ENCODE measurements at places on chromosomes 13 and 19.

DNA sequence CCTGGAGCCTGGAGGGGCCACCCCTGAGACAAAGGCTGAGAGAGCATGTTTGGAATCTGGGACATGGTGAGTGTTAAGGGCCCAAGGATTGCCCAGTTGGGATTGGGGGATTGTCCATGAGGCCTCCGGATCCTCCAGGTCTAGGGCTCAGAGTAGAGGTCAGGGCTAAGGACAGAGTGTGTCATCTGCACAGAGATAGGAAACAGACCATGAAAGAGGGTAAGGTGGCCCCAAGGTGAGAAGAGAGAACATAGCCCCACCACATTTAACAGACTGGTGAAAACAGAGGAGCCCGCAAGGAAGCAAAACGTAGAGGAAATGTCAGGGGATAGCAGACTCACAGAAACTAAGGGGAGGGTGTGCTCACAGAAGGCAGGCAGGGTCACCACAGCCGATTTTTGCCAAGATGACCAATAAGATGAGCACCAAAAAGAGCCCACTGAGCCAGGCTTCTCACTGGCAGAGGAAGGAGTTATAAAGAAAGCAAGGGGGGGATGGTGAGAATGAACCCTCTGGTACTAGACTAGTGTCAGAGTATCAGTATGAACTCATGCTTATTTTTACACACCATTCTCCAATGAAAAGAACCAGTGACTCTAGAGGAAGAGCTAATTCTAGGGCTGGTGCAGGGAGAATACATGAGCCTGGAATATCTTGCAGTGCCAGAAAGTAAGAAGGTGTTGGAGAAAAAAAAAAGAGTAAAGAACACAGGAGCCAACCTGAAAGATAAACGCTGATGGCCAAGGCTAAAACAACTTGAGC lies 17.5 kb downstream of the DYRK1B start:
- peak; percentile 24 for DNase-seq

DNA sequence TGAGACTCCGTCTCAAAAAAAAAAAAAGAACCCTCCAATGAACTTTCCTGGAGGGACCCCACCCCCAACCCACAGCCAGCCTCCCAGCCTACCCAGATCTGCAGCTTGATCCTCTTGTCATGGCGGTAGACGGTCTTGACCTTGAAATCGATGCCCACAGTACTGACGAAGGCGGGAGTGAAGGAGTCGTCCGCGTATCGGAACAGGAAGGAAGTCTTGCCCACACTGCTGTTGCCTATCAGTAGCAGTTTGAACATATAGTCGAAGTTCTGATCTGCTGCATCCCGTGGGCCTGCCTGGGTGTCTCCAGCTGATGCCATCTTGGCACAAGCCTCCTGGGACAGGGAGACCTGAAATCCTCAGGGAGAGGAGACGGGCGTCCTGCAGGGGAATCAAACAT lies 2.4 kb downstream of the RAB3D start:
- DNase-seq: no peak

DNA sequence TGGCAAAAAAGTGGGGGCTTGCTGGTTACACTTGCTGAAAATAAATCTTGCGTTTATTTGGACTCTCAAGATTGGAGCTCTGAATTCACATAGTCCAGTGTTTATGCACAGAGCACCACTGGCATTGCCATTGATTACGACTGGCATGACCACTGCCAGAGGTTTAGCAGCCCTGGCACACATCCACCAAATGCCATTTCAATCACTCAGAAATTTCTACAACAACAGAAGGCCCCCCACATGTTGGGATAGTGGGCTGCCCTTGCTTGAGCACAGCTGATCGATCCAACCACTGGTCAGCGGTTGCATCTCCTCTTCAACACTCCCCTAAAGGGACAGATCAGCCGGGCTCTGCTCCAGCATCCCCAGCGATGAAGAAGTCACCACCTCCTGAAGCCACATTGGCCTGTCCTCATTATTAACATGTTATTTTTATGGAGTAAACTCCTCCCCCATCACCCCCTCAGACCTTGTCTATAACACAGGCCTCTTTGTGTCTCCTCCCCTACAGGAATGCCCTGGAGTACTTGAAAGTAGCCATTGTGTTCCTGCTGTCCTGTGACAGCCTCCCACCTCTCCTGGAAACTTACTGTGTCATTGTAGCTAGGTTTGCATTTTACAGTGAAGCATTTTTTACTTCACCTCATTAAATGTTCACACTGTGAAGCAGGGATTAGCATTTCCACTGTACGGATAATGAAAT lies 51.3 kb downstream of the CDADC1 start:
- DNase-seq: no peak

GRCh38 chr19:40396886-40397567 lies 7.0 kb upstream of the HIPK4 start:
- no peak for DNase-seq

GRCh38 chr13:36918246-36919131 lies 1.5 kb downstream of the SMAD9 start:
- DNase-seq: no peak

- no peak for DNase-seq
Observed at GRCh38 chr19:44698492-44699201, at the start of gene CEACAM16. TSS of gene CEACAM16 (plus strand) at chr19:44699151. CDS start at chr19:44701457, 2,306 bp downstream.

DNA sequence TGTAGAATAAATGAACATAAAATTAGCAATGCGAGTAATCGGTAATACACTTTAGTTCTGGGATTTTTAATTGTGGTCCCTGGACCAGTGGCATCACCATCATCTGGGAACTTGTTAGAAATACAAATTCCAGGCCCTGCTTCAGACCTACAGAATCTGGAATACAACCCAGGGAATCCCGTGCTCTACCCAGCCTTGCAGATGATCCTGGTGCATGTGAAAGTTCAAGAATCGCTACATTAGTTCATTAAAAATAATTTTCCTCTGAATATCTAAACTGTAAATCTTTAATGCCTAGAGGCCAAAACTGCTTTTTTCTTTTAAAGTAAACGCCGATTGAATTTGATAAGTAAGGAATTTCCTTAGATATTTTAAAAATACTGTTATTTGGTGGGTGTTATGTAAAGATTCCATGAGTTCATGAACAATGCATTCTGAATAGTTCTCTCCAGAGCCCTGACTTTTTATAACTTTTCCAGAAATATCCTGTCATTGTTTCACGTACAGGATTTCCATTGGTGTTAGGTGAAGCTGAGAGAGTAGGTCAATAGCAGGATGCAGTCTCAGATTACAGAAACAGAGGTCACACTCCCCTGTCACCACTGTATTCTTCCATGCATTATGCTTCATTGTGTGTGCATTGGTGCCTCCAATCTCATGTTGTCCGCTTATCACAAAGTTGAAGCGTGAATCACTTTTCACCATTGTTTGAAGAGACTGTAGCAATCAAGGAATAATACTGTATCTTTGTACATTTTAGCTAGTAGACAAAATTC lies 596.5 kb upstream of the KLF12 start:
- no peak for DNase-seq

GRCh38 chr13:25042151-25042865 lies 53.6 kb upstream of the PABPC3 start:
- no peak for DNase-seq

DNA sequence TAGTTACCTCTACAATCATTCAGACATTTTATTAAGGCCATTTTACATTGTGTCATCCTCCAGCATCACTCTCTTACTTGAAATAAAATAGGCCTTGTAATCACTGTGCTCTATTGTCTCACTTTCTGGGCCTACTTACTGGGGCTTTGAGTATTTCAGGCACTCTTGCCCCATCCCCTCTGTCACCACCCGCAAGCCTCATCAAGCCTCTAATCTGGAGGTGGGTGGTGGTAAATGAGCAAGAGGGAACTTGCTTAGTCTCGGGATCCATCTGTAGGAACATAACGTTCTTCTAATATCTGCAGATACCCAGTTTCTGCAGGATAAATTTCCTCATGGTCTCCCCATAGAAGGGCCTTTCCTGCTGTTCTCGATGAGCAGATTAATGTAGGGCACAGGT lies 19.4 kb upstream of the GPR18 start:
- no peak for DNase-seq

DNA sequence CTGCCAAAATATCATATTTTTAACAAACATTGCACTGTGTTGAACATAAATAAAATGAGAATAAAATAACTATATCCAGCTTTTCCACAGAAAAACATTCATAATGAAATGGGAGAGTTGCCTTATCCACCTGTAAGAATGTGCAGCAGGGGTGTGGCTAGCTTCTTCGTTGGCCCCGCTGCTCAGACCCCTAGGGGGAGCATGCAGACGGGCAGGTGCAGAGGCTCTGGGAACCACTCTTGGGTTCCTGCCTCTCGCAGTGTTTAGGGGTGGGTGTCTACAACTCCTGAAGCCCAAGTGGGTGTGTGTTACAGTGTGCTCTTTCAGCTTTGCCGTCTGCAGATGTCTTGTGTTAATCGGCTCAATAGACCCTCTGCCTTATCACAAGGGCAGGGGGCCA lies 121.7 kb downstream of the SLITRK5 start:
- no peak for DNase-seq

- DNase-seq: no peak
Observed at GRCh38 chr13:35838356-35838755, 292.8 kb downstream of the DCLK1 start.

DNA sequence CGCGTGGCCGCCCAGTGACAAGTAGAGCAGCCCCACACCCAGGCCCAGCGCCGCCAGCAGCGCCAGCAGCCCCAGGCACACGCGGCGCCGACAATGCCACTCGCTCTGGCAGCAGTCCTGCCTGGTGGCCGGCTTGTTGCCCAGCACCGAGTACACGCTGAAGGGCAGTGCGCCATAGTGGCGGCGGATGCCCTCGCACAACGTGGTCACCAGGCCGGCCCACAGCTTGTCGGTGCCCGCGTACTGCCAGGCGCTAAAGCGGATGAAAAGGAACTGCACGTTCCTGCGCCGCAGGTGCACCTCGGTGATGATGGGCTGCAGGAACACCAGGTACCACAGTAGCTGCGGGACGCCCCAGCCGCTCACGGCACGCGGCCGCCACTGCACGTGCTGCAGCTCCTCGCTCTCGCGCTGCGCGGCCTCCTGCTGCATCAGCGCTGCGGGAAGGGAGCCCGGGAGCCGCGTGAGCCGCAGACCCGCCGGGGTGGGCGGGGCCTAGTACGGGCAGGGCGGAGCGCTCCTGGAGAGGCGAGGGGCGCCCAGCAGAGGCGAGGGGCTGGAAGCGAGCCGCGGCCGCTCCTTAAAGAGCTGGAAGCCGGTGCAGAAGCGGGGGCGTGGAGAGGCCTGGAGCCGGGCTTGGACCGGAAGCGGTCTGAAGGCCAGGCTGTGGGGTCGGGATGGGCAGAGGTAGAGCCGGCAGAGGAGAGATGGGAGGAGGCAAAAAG lies 7.3 kb downstream of the NKPD1 start:
- DNase-seq: peak; percentile 17

DNA sequence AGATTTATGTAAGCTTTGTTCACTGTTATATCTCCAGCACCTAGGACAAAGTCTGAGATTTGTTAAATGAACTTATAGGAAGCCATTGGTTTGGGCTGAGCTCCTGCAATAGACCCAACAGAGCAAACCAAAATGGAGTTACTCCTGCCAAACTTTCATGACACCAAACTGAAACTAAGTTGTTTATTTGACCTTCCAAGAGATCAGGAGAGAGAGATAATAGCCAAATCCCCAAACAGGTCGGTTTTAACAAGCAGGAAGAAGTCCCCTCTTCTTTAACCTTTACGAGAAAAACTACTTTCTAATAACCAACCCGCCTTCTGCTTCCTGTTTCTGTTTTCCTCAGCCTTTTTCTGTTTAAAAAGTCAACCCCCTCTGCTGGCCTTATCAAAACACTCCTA lies 54.9 kb upstream of the ATP12A start:
- DNase-seq: no peak

DNA sequence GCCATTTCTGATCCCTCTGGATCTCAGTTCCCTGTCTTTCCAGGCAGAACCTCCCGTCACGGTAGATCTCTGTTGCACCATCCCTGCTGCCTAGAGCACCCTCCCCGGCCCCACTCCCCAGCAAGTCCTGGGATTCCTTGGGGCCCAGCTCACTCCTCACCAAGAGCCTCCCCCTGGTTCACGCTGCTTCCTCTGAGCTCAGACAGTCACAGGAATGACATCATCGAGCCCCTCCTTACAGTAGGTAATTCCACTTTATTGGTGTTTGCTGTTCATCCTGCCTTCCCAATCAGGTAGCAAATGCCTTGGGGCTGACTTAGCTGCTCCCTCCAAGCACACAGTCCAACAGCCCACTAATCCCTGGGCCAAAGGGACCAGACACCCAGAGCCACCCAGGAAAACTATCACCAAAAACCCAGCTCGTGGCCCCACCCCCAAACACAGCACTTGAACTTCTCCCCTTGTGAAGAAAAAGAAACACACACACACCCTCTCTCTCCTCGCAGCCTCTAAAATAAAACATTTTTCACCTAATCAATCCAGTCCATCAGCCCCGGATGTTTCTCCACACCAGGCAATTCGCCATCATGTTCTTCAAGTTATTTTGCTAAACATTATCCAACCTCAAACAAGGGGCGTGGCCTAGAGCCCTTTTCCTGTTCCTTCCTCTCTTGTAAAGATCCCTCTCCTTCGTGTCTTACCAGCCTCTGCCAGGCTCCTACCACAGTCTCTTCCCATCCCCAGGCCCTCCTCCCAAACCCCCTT lies 2.5 kb downstream of the NAPA start:
- no peak for DNase-seq
